ENCODE measurements at places on chromosomes 7 and 10. TPM values are rescaled to one million over a fixed set of nuclear protein-coding genes. Genes with fewer than 3 reads are reported as not detected.

The HIPK2 gene
- total RNA-seq, result 15.7 TPM

The PRKAR1B gene
- total RNA-seq, result 9.2 TPM

The AP4M1 gene
- total RNA-seq, result 15.7 TPM

The IFIT5 gene
- total RNA-seq, result 54.8 TPM

The TRIL gene
- total RNA-seq, result 17.7 TPM

The PKD2L1 gene
- total RNA-seq, result not detected

The CSGALNACT2 gene
- total RNA-seq, result 26.8 TPM

The LDB1 gene
- total RNA-seq, result 90.1 TPM

The PHYH gene
- 21.0 TPM for total RNA-seq

The GLI3 gene
- 29.3 TPM for total RNA-seq

The PRPS1L1 gene
- total RNA-seq, result not detected

The COL17A1 gene
- total RNA-seq, result 1.6 TPM

The TLL2 gene
- total RNA-seq, result under 0.01 TPM

The PUS7 gene
- total RNA-seq, result 28.2 TPM

The CDK1 gene
- total RNA-seq, result 5.8 TPM

The MEIG1 gene
- total RNA-seq, result not detected

The MYL10 gene
- total RNA-seq, result not detected

The MICALL2 gene
- total RNA-seq, result 13.4 TPM

The SOSTDC1 gene
- total RNA-seq, result 0.73 TPM

The PON1 gene
- not detected for total RNA-seq

The ANKRD30A gene
- not detected for total RNA-seq

The NUTM2E gene
- total RNA-seq, result not detected

The CFAP46 gene
- total RNA-seq, result 0.49 TPM

The TMEM130 gene
- 0.12 TPM for total RNA-seq

The COBL gene
- total RNA-seq, result not detected

The CRYGN gene
- total RNA-seq, result 0.16 TPM

The TUBB8 gene
- not detected for total RNA-seq

The FAM180A gene
- total RNA-seq, result 34.4 TPM

The AGFG2 gene
- 14.2 TPM for total RNA-seq

The MINDY4 gene
- 14.2 TPM for total RNA-seq

The SLC26A4 gene
- 0.24 TPM for total RNA-seq

The NXPH1 gene
- total RNA-seq, result not detected
